Hippocampal formation (tissue), 2 donors: ENCODE measurements at places on chromosomes 12 and 14.

DNA sequence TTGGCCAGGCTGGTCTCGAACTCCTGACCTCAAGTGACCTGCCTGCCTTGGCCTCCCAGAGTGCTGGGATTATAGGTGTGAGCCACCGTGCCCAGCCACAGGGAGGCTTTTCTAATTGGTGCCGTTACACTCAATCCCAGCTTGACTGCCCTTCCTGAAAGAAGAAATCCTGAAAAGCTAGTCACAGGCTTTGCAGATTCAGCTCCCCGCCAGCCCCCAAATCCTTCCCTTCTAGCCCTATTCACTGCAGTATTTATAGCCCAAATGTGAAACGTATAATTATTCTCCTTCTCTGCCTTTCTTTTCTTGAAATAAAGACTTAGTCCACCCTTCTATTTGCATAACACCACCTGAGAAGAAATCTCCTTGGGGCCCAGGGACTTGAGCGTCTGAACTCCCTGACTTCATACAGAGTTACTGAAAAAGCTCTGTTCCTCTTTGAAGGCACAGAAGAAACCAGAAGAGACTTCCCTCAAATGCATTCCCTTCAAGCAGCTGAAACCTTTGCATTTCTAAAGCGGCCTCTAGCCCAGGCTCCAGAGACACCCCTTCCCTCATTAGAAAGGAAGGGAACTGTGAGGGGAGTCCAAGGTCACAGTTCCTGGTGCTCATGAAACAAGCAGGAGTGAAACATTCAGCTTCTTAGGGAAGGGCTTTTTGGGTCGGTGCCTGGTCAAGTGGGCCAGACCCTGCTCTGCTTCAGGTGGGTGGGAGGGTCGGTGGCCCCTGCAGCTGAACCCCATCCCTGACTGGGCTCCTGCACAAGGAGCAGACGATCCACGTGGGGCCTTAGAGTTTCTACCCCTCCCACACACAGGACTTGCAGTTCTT, 42.3 kb upstream of the BATF start:
- no peak for DNase-seq

- no peak for DNase-seq
Observed at GRCh38 chr12:51403159-51403558, 12.0 kb upstream of the GALNT6 start.

DNA sequence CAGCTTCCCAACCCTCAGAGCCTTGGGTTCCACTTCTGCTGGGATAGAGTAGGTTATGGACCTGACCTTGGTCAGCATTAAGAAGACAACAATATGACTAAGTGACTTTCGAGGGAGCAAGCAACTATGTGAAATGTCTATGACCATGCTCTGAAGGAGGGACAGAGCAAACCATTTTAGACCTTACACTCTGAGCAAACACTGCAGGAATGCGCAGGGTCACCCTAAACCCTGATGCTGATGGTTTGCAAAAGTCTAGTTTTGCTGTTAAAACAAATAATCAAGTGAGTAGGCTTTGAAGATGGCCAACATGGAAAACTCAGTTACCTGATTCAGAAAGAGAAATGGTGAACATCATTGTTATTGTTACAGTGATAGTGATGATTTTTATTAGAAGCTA, 8.7 kb downstream of the ZCCHC8 start:
- DNase-seq = no peak

- DNase-seq = no peak
Observed at GRCh38 chr14:81682701-81683100, 149.0 kb upstream of the SEL1L start.

DNA sequence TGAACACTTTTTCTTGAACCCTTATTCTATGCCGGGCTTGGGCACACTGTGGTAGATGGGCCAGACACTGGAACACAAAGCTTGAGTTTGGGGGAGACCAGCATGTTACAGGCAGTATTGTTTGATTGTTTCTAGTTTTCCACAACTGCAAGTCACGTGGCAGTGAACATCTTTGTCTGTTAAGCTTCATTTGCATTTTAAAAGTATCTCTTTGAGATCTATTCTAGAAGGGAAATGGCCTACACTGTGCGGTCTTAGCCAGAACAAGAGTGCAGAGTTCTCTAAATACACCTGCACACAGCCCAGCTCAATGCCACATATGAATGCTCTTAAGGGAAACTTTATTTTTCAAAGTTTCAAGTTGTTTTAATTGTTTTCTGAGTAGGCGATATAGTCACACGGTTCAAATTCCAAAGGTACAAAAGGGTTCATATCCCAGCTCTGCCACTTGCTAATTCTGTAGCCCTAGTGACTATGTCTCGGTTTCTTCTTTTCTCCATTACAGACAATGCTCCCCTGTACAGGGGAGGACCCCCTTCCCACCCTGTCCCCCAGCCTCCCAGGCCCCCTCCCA, 24.9 kb downstream of the RIN3 start:
- no peak for DNase-seq

DNA sequence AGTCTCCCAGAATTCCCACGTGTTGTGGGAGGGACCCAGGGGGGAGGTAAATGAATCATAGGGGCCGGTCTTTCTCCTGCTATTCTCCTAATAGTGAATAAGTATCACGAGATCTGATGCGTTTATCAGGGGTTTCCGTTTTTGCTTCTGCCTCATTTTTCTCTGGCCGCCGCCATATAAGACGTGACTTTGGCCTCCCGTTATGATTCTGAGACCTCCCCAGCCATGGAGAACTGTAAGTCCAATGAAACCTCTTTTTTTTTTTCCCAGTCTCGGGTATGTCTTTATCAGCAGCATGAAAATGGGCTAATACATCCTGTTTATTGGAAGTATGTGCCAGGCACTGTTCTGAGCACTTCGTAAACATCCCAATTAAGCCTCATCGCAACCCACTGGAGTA, 788 bp downstream of the KRT72 start:
- no peak for DNase-seq

DNA sequence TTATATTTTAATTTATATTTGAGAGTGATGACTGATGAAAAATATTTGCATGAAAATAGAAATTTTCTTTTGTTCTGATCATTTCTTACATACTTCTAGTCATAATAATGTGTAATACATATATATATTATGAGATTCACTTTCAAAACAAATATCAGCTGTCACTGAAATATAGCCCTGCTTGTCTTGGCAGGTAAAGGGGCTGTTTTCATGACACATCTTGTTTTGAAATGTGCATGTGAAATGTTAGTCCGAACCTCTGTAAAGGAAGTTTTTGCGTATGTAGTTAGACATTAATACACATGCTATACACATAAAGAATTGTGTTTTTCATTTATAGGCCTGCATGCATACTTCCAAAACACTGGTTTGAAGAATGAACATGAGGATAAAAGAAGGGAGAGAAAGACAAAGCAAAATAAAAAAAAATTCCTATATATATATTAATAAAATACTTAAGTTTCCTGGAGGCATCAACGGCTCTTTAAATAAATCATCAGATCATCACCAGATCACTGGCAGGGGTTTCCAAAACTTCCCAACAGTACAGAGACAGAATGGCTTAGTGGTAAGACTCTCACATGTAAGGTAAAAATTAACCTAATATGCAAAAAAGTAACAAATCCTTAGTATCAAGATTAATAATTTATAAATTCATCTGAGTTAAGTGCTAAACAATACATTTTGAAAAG, 60.1 kb downstream of the SEL1L start:
- DNase-seq = no peak

- no peak for DNase-seq
Observed at GRCh38 chr12:63795944-63796343, 16.2 kb downstream of the RXYLT1 start.

DNA sequence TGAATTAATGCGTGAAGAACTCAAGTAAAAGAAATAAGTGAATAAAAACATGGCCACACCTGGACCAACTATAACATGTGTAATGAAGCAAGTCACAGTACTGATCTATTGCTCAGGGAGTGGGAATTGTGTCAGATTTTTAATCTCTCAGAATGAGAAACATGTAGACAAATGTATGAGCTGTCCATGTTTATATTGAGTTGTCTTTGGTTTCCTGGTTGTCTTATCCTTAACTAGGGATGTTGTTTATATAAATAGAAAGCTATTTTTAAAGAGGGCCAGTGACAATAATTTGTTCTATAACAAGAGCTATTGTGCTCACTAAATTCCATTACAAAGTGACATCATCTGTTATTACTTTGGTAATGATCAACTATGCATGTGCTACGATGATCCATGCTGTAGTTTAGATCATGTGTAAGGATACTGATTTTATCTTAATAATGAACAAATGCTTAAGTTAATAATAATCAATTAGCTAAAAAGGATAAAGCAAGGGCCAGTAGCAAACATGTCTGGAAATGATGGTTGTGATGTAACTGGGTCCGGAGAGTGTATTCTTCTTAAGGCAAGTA, 91.3 kb upstream of the RTL1 start:
- DNase-seq = no peak

DNA sequence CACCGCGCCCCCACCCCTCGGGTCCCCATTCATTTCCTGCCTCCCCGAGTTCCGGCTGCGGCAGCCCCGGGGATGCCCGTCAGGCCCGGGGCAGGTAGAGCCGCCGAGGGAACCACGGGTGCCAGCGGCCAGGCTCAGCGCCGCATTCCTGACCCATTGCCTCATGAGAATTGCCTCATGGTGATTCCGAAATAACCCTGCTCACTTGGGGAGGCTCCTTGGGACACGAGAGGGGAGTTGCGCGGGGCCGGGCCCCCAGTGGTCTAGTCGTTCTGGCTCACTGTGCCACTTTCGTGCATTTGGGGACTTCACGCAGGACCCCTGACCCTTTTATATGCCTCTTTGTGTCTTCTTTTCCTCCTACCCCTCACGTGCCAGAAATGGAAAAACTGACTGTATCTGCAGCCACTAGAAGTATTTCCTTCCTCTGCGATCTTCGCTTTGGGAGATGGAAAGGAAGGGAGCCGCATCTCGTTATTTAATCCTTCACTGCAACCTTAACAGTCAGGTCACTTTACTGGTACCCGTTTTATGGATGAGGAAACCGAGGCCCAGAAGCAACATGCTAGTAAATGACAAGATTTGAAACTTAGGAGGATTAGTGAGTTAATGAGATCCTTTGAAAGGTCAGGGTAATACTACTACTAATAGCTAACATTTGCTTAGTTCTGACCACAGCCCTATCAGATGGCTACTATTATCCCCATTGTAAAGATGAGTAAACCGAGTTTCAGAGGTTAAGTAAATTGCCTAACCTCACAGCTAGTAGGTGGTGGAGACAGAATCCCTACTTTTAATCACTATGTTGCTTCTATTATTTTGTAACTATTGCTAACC, 768 bp downstream of the PTPN11 start:
- DNase-seq = no peak

- DNase-seq = no peak
Observed at GRCh38 chr12:8648576-8649205, 13.9 kb downstream of the MFAP5 start.

- DNase-seq = no peak
Observed at GRCh38 chr12:54882079-54882478, 27.8 kb downstream of the MUCL1 start.

GRCh38 chr14:68828698-68829097, 35.8 kb upstream of the ZFP36L1 start:
- no peak for DNase-seq

DNA sequence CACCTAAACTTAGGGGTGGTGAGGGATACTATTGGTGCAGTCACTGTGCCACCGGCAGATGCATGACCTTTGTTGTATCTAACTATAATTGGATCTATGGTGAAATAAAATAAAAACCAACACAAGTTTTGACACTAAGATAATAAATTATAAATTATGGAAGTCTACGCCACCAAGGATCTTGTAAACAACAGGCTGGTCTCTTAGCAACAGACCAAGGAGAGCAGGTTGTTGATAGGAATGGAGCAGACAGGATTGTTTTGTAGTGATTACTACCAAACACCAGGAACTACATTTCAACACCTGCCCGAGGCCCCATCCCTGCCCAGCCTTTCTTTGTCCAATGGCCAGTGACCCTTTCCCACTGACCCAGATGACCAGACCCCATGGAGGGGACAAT, 1178.0 kb downstream of the VRK1 start:
- DNase-seq = no peak

DNA sequence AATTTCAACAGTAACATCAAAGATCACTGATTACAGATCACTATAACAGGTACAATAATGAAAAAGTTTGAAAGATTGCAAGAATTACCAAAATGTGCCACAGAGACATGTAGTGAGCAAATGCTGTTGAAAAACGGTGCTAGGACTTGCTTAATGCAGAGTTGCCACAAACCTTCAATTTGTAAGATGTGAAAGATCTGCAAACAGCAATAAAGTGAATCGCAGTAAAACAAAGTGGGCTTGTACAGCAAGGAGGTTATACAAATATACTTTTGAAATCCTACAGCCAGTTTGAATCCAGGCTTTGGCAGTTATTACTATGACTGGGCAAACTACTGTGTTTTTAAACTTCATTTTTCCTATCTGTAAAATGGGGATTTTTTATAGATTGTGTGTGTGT, 1.0 kb upstream of the PLEKHA5 start:
- no peak for DNase-seq

- DNase-seq = no peak
Observed at GRCh38 chr12:9319044-9319841, 111.0 kb upstream of the PZP start.

DNA sequence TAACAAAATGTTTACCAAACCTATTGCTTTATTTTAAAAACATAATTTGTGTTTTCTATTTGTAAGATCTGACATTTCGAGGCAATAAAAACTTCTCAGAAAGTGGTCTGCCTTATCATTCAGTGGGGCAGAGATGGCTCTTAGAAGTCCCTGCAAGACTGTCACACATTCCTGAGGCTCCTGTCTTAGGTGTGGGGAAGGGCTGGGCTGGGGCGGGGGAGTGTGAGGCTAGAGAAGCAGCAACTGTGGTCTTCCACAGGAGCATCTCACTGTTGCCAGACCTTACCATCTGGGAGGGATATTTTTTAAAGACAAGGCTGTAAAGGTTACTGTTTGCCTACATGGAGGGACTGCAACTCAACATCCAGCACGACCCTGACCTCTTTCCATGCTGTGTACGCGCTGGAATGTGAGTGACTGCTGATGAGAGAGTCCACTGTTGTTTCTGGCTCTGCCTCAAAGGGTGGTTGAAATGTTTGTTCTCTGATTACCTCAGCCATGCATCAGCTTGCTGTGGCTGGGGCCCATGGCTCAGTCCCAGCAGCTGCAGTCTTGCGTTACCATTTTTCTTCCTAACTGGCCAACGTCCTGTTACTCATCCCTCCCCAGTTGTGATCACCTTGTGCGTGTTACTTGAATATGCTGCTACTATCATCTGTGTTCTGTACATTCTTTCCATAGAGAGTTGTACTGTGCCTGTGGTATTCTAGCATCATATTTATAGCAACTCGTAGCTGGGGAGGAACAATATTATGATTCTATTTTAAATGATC, 12.4 kb downstream of the ERG28 start:
- no peak for DNase-seq
